Trophoblast cell (in vitro differentiated cells and primary cell): ENCODE measurements at places on chromosomes 13 and 19.
A peak's percentile ranks its signal among the peaks of the same experiment; 100 is the strongest.

- no peak for DNase-seq
Measured at GRCh38 chr19:11507370-11508078, 1.9 kb upstream of the ZNF653 start.

DNA sequence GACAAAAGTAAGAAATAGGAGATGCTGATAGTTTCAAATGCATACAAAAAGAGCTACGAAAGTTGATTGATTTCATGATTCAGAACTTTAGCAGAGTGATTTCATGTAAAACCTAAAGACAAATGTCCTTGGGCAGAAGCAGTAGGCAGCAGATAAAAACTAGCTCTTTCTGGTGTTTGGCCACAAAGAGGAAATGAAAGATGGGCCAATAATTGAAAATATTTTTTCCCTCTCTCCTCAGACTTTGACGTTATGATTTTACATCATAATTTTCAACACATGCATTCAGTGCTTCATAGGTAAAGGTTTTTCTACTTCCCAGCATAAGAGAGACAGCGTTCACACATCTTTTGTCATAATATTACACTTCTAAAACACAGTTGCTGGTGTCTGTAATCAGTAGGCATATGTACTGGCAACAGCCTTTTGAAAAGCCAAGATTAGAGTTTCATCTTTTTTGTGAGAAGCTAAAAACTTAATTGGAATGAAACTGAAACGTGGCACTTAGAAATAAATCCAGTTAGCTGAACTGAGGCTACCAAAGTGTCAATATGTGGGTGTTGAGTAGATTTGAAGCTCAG lies 9.3 kb downstream of the SCEL start:
- DNase-seq: no peak

GRCh38 chr19:38095411-38096308 lies 128.4 kb downstream of the DPF1 start:
- peak; percentile 66 for DNase-seq

DNA sequence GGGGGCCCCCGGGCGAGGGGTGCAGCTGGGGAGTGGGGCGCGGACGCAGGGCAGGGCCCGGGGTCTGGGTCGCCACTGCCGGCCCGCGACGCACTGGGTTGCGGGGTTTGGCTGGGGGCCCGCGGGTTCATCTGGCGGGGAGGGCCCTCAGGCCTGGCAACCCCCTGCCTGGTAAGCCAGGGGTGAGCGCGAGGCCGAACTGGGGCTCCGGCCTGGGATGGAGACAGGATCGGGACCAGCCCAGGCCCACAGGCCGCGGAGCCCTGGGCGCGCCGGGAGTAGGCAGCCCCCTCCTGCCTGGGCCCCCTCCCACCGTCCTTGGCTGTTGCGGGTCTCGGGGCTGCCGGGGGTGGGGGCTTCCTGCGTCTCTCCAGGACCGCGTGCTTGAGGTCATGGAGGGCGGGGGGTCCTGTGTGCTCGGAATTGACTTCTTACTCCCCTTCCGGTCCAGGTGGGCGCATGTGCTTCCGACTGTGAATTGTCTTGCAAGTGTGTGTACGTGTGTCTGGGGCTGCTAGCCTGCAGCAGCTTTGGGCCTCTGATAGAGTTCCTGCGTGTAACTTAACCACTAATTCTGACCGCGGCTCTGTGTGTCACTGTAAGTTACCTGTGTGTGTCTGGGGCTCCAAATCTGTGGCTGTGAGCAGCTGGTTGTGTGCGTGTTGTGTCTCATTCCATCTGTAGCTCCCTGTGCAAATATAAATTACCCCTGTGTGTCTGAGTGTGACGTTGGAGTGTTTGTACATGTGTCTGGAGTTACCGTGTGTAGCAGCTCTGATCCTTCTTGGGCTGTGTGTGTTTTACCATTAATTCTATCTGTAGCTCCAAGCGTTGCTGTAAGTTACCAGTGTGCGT lies 751 bp downstream of the GRAMD1A start:
- DNase-seq: peak; percentile 3

DNA sequence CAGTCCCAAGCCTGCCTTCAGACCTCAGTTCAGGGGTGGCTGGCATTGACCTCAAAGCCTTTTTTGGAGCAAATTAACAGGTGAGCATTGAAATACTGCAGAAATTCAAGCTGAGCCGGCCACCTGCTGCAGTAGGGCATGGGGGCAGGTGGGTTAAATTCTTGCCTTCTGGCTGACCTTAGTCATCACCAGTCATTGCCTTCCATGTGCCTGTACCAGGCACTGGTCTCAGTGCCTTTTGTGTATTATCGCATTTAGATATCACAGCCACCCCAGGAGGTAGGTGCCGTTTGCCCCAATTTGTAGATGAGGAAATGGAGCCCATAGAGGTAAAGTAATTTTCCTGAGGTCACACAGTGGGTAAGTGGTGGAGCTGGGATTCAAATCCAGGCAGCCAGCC lies 7.2 kb downstream of the PPP1R37 start:
- DNase-seq: peak; percentile 21

- no peak for DNase-seq
Measured at GRCh38 chr19:33375156-33375836, 1.8 kb downstream of the CEBPG start.

DNA sequence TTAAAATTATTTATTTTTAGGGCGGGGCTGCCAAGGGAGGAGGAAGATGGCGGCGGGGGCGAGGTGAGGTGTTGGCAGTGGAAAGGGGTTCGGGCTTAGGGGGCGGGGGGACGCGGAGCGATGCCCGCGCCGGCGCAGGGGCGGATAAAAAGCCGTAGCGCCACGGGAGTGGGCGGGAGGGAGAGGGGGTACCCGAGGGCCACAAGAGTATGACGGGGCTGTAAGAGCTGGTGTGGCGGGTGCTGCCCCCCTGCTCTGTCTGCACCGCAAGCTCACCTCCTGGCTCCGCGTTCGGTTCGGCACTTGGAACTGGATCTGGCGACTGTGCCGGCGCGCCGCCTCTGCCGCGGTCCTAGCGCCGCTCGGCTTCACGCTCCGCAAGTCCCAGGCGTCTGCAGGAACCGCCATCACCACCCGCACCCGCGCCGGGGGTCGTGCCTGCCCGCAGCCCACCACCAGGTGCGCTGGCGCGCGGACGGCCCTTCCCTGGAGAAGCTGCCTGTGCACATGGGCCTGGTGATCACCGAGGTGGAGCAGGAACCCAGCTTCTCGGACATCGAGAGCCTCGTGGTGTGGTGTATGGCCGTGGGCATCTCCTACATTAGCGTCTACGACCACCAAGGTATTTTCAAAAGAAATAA lies 265.2 kb upstream of the SGCG start:
- peak; percentile 57 for DNase-seq

GRCh38 chr13:97387890-97388289 lies 46.1 kb upstream of the RAP2A start:
- no peak for DNase-seq

GRCh38 chr19:19752760-19753403 lies 20.0 kb upstream of the ZNF14 start:
- DNase-seq: no peak

- DNase-seq: peak; percentile 8
Measured at GRCh38 chr13:19153782-19154450, 27.7 kb downstream of the TUBA3C start.

GRCh38 chr13:111908361-111908760 lies 158.6 kb upstream of the SOX1 start:
- DNase-seq: no peak

GRCh38 chr19:39083599-39083982 lies 577 bp upstream of the ACP7 start:
- no peak for DNase-seq

DNA sequence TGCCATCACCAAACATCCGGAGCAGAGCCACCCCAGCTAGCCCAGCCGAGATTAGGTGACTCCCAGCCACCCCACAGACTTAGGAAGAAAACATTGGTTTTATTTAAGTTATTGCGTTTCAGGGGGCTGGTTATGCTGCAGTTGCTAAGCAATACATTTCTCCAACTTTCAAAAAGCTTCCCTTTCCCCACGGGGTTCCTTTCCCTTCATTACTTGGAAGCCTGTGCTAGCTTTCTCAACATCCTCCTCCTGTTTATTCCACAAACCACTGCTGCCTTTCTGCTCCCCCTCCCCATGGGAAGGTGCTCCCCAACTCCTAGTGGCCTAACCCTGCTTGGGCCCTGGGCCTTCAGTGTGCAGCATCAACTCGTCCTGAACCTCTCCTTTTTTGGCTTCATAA lies 52.6 kb downstream of the CDADC1 start:
- no peak for DNase-seq

GRCh38 chr19:48659768-48660167 lies 13.0 kb downstream of the NTN5 start:
- no peak for DNase-seq

DNA sequence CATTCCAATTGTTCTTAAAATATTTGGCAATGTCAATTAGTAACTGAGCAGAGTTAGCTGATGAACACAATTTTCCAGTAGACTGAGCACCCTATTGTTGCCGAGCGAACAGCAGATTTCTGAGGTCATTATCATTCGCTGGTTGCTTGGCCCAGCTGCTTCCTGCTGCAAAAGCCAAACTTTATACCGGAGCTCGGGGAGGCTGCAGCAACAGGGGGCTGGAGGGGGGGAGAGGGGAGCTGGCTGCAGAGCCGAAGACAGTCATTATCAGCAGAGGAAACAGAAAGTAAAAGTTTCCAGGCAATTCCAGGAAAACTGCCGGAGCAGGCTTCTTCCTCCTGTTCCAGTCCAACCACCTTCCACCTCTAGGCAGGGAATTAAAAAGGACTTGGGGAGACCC lies 77.9 kb downstream of the ZNF536 start:
- DNase-seq: no peak

- no peak for DNase-seq
Measured at GRCh38 chr19:19126102-19126501, 12.2 kb downstream of the TMEM161A start.

DNA sequence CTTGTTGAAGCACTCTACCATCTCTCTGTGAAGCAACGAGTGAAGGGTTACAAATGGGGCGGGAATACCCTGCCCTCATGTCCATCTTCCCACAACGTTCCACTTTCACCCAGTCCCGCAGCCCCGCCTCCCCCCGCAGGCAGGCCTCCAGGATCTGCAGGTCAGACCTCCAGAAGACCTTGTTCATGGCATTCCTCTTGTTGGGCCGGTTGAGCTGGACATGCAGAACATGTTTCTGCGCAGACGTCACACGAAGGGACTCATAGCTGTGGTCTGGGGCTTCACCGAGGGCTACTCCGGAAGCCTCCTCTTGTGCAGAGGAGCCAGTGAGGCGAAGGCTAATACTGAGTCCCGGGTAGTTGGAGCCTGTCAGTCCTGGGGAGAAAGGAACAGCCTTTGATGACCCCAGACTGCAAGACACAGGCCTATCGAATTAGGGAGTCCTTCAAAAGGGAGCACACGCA lies 420 bp downstream of the ECH1 start:
- peak; percentile 100 for DNase-seq

- DNase-seq: no peak
Measured at GRCh38 chr13:113856716-113857065, 7.2 kb downstream of the GAS6 start.

- DNase-seq: no peak
Measured at GRCh38 chr13:108781312-108781711, 151.9 kb downstream of the MYO16 start.

DNA sequence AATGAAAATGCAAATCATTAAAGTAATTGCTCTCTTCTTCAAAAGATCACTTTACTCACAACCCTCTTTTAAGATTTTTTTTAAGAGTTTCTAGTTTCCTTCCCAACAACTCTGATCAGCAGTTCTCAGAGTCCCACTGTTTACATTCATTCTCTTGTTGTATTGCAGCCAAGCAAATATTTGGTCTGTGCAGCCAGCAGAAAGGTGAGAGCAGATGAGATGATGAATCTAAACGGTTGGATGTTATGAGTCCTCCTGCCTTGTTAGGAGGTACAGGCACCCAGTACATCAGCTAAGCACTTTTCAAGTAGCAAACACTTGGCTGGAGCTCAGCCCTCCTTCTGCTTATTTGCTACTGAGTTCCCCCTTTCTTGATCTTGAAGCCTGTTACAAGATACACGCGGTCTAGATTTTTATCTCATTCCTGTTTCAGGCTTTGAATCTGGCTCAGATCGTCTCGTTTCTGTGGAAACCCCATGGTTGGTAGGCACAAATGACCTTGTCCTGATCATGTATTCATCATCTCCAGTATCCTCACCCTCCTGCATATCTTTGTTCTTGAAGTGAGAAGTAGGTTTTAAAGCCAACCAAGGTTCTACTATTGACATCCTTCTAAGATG lies 300.7 kb downstream of the DCT start:
- no peak for DNase-seq

DNA sequence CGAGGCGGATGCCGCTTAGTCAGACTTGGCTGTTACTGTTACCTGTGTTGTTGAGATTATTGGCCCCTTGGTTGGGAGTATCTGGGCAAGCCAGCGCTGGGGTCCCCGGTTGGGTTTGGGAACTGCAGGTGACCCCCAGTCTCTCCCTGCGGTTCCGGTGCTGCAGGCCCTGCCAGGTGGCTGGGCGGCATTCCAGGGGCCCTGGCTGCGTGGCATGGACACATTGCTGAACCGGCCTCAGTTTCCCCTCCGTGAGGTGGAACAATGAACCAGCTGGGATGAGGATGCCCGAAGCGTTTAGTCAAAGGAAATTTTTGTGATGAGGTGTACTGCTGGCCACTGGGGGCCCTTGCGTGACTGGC lies 538 bp downstream of the B3GNT3 start:
- no peak for DNase-seq

DNA sequence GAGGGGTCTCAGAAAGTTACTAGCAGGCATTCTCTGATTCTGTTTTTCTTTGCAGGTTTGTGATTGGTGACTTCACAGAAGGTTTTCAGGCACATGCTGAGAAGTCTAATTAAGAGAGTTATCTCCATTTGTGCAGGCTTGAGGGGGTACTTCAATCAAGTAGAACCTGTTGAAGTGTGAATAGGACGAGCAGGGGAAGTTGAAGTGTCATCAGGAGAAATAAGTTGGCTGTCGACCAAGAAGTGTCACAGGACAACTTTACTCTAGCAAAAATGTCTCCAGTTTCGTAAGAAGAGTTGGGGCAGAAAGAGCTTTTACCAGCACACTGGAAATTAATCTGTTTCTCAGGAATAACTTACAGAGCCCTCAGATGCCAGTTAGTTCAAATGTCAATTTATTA lies 576.5 kb upstream of the SLITRK5 start:
- no peak for DNase-seq

DNA sequence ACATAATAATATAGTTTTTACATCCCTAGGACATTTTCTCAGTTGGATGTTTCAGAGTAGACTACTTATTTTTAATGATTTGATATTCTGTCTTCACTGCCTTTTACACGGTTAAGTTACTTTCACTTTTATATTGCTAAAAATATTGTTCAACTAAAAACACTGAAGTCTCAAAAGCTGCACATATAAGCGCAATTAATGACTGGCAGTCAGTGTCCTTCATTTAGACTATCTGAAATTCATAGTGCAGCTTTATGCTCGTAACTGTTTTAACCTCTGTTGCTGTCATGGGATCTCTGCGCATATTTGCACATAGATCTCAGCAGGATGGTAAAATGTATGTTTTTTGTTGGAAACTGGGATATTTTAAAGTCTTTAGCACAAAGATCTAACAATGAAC lies 864.3 kb downstream of the SLITRK6 start:
- DNase-seq: no peak
